Transverse colon (tissue), 4 donors: ENCODE measurements at places on chromosomes 6 and 20. TPM values are rescaled to one million over a fixed set of nuclear protein-coding genes. Genes with fewer than 3 reads are reported as not detected.

Gene MATN4
- not detected for total RNA-seq

Gene NFATC2
- 12.0 TPM for total RNA-seq

Gene ENPP5
- total RNA-seq: 3.3 TPM

Gene TDP2
- 48.4 TPM for total RNA-seq

Gene SNAI1
- 0.40 TPM for total RNA-seq

Gene OPRM1
- not detected for total RNA-seq

Gene SLC22A16
- not detected for total RNA-seq

Gene THEMIS
- 2.2 TPM for total RNA-seq

Gene MRAP2
- 4.8 TPM for total RNA-seq

Gene FERMT1
- total RNA-seq: 30.2 TPM

Gene CTAGE9
- not detected for total RNA-seq

Gene STX11
- 3.0 TPM for total RNA-seq

Gene DUSP15
- total RNA-seq: not detected

Gene ASIP
- total RNA-seq: not detected

Gene SNX21
- 36.7 TPM for total RNA-seq

Gene HLA-DRB5
- 1.5 TPM for total RNA-seq

Gene BANF2
- not detected for total RNA-seq

Gene PLEKHG1
- total RNA-seq: 63.6 TPM

Gene TMC2
- not detected for total RNA-seq

Gene SLC35D3
- total RNA-seq: not detected

- DNase-seq: no peak
Observed at GRCh38 chr6:15444881-15445280, 199.0 kb downstream of the JARID2 start.

- DNase-seq: no peak
Observed at GRCh38 chr6:14452567-14453527, 335.3 kb downstream of the CD83 start.

GRCh38 chr6:129615020-129615419 is 95.0 kb downstream of the ARHGAP18 start:
- DNase-seq: no peak

- peak; percentile 63 for DNase-seq
Observed at GRCh38 chr6:107116328-107116892, 1.1 kb upstream of the BEND3 start.

DNA sequence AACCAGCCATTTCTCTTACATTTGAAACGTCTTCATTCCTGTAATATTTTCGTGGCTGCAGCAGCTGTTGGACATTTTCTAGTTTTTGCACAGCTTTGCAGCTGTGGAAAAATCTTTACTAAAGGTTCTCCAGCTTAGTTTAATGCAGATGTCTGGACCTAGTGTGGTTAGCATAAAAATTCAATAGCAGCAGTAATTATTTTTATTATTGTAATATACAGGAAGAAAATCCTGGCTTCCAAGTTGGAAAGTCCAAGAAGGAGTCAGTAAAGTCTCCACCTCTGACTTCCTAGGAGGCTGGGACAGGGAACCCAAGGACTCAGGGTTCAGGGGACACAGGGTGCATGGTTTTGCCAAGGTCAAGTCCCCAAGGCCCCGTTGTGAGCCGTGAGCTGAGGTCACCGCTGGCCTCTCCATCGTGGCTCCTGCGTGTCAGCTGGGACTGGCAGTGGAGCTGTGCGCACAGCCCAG is 230.6 kb downstream of the FNDC1 start:
- DNase-seq: no peak

GRCh38 chr6:149567194-149567586 is 1.0 kb downstream of the GINM1 start:
- no peak for DNase-seq

GRCh38 chr6:11911538-11911937 is 100.6 kb upstream of the HIVEP1 start:
- DNase-seq: no peak

- no peak for DNase-seq
Observed at GRCh38 chr6:150087336-150087735, 18.4 kb upstream of the ULBP3 start.

DNA sequence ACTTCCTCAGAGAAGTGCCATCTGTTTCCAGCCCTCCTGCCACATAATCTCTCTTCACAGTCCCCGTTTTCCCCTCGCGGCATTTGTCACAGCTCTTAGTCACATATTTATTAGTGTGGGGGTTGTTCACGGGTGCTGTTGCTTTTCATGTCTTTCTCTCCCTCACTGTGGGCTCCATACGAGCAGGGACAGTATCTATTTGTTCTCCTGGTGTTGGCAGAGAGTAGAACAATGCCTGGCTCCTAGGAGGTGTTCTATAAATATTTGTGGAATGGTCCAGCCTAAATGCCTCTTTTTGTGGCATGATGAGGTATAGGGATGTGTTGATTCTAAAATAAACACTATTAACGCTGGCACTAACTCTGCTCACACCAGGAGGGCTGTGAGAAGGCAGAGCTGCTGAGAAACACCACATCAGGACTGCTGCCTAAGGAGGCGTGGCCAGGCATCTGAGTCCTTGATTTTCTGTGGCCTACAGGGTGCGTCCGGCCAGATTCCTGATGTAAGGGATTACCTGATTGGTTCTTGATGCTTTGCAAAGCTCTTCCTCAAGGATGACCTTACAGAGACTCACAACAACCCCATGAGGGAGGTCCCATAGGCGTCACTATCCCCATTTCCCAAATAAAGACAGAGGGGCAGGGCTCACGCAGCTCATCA is 219.8 kb upstream of the ARID1B start:
- no peak for DNase-seq

- DNase-seq: no peak
Observed at GRCh38 chr20:4710106-4710475, 11.6 kb upstream of the PRND start.

DNA sequence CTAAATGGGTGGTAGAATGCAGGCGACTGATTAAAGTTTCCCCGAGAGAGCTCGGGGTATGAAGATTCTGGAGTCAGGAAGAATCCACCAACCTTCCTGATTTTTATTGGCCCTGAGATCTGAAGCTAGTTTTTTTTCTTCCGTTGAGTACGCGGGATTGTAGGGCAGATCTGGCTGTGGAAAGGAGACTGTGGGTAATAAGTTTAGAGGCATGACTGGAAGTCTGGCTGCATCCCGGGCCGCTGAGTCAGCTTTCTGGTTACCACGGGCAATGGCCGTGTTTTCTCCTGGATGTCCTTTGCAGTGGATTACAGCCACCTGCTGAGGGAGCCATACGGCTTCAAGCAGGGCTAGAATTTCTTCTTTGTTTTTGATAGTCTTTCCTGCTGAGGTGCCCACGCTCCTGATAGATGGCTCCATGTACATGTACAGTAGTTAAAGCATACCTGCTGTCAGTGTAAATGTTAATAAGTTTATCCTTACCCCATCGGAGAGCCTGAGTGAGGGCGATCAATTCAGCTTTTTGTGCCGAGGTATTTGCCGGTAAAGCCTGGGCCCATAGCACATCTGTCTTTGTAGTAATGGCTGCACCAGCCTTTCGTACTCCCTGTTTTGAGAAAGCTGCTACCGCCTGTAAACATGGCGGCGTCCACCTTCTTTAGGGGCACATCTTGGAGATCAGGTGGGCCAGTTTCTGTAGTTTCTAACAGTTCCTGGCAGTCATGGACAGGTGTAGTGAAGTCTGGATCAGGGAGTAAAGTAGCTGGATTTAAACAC is 154.0 kb downstream of the TRIM27 start:
- no peak for DNase-seq

DNA sequence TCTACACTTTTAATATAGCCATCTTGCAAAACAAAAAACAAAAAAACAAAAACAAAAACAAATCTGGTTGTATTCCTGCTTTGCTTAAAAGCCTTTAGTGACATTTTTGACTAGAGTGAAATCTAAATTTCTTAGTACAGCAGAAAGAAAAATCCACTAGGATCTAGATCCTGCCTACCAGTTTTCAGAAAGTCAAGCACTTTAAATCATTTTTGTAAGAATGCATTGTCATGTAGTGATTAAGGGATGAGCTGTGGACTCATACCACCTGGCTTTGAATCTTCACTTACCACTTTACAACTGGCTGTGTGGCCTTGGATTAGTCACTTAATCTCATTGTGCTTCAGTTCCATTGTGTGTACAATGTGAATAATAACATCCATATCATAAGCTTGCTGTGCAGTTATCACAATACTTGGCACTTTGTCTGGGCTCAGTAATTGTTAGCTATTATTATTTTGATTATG is 4.0 kb downstream of the MKKS start:
- DNase-seq: no peak

DNA sequence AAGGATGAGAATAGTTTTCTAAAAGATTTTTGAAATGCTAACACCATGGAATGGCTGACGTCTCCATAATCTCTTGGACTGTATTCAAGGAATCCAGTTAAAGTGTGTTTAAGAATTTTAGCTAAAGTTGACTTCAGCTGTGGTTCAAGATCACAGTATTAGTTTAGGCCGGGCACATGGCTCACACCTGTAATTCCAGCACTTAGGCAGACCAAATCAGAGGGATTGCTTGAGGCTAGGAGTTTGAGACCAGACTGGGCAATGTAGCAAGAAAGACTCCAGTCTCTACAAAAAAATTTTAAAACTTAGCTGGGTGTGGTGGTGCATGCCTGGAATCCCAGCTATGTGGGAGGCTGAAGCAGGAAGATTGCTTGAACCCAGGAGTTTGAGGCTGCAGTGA is 68.2 kb downstream of the RFPL4B start:
- no peak for DNase-seq

DNA sequence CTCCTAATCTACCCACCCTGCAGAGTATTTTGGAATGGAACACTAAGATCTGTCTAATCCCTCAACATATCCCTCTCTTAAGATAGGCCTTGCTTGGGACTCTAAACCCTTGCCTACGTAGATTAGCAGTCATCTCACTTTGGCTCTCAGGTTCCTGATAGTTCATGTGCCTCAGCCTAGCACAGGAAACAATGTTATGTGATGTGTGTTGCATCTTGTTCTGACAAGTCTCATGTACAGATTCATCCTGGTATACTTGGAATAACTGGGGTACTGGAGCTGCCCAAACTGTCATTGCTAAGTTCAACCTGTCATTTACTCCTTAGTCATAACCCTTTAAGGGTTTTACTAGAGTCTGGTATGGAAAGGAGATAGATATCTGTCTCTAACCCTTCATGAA is 34.1 kb downstream of the TREML1 start:
- no peak for DNase-seq

GRCh38 chr6:167108278-167108677 is 14.6 kb upstream of the CCR6 start:
- DNase-seq: no peak

- no peak for DNase-seq
Observed at GRCh38 chr20:53149148-53149889, 177.2 kb downstream of the TSHZ2 start.

- no peak for DNase-seq
Observed at GRCh38 chr20:58458342-58459057, 56.7 kb downstream of the APCDD1L start.

- no peak for DNase-seq
Observed at GRCh38 chr6:27542485-27542884, 69.6 kb upstream of the ZNF184 start.

- DNase-seq: no peak
Observed at GRCh38 chr6:154752022-154752421, 18.8 kb downstream of the SCAF8 start.

DNA sequence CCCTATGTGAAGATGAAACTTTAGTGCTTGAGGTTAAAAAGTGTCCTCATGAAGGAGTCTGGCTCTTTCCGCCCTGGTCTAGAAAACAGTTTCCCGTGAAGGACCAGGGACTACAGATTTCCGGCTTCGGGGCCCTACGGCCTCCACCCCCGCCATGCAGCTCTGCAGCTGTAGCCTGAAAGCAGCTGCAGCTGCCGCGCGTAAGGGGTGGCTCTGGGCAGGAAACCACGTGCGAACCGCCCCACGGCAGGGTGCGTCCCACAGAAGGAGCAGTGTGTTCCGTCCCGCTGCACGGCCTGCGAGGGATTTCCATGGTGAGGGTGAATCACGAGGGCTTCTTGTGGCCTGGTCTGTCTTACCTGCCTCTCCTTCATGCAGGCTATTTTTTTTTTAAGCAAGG is 117.0 kb downstream of the ERMARD start:
- peak; percentile 68 for DNase-seq

GRCh38 chr20:3406481-3407039 is 909 bp downstream of the DNAAF9 start:
- DNase-seq: no peak

GRCh38 chr20:58160451-58161061 is 67.9 kb downstream of the ANKRD60 start:
- DNase-seq: no peak

GRCh38 chr20:4713401-4713800 is 8.3 kb upstream of the PRND start:
- DNase-seq: no peak
